HepG2 (cell line): ENCODE measurements at places on chromosomes 7 and 10.

DNA sequence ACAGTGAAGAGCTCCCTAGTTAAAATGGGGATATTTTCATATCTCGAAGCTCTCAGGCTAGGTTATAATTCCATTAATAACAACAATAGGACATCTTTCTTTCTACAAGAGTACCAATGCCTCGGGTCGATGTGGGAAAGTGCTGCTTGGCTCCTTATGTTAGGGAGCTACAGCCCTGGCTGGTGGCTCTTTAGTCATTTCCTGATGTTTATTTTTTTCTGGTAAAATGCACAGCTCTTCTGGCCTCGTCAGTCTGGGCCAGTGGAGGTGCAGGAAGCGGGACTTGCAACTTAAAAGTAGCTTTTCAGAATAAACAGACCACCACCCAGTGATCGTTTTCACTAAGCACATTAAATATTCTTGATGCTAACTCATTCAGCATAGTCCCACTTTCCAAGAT lies 58.3 kb downstream of the MKX start:
- DNase-seq = no peak

GRCh38 chr10:34179280-34179679 lies 635.8 kb downstream of the PARD3 start:
- no peak for DNase-seq

- no peak for DNase-seq
Observed at GRCh38 chr7:159096736-159097581, 47.7 kb downstream of the VIPR2 start.

GRCh38 chr10:46525177-46525823 lies 31.2 kb downstream of the GPRIN2 start:
- DNase-seq = no peak

DNA sequence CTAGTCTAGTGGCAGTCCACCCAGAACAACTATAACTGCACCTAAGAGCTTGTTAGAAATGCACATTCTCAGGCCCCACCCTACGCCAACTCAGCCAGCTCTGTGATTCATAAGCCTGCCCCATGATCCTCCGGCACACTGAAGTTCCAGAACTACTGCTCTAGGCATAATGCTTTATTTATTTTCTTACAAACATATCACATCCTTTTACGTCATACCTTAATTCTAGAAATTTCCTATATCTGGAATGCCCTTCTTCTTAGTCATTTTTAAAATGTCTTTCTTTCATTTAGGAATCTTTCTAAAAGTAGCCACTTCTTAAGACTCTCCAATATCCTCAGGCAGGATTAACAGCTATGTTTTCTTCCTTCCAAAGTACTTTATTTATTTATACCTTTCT lies 480.1 kb downstream of the INHBA start:
- DNase-seq = no peak

GRCh38 chr7:96962221-96962885 lies 43.0 kb upstream of the DLX6 start:
- no peak for DNase-seq

GRCh38 chr7:3495530-3495929 lies 194.5 kb downstream of the SDK1 start:
- DNase-seq = no peak

GRCh38 chr7:108016841-108017775 lies 14.1 kb upstream of the LAMB1 start:
- DNase-seq = peak; percentile 55

- DNase-seq = no peak
Observed at GRCh38 chr10:95815701-95816240, 59.8 kb downstream of the ENTPD1 start.

GRCh38 chr10:100912013-100912604 lies 654 bp upstream of the SLF2 start:
- no peak for DNase-seq

GRCh38 chr10:92011560-92012214 lies 88.1 kb downstream of the BTAF1 start:
- peak; percentile 12 for DNase-seq

DNA sequence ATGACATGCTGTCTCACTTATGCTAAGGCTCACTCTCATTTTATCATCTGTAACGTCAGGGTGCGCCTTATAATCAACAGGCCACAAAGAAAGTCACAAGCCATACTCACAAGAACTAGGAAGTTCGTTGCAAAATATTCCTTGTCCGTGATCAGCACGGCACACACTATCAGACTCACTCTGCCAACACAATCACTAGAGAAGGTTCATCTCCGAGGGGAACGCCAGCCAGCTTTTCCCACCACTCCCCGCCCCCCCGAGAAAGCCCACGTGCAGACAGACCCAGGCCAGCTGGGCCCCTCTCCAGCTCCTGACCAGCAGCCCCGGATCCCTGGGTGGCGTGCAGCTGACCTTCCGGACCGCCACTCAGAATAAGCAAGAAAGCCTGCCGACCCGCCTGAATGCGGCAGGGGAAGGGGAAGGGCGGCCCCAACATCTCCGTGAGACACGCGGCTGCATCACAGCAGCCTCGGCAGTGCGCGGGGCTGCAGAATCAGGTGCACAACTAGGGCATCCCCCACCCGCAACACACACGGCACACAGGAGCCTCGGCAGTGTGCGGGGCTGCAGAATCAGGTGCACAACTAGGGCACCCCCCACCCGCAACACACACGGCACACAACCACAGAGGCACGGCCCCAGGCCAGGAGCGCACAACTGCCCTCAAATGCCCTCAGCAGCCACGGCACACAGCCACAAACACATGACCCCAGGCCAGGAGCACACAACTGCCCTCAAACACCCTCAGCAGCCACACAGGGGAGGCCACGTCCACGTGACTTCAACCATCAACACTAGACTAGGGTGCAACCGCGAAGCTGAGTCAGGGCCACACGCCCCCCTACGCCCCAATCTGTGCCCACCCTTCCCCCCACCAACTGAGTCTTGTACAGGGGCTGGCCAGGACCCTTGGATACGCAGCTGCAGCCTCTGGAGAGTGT lies 2.5 kb upstream of the GPR146 start:
- no peak for DNase-seq

DNA sequence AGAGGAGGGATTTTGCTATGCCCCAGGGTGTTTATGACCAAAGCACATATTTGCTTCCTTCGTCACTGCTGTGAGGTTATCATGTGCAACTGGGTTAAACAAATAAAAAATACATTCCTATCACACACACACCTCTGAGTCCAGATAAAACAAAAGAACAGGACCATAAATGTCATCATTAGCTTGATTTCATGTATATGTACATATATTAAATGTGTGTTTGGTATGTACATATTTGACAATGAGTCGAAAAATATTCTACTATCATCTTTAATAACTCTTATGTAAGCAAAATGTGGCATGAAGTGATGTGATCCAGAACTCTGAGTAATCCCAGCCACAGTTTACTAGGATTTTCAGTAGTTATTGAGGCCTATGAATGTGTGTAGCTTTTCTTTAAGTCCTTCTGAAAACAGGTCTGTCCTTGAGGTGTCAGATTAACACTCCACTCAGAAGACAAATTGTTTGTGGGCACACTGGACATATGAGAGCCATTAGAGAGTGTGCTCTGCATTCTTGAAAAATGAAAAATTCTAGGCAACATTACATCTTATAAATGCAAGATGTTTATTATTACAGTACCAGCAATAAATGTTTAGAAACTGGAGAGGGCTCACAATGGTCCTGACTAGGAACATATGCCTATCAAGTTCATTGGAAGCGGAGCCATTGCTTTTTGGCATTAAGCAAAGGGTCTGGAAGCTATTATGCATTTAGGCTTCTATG lies 335.1 kb upstream of the SEMA3A start:
- DNase-seq = no peak

DNA sequence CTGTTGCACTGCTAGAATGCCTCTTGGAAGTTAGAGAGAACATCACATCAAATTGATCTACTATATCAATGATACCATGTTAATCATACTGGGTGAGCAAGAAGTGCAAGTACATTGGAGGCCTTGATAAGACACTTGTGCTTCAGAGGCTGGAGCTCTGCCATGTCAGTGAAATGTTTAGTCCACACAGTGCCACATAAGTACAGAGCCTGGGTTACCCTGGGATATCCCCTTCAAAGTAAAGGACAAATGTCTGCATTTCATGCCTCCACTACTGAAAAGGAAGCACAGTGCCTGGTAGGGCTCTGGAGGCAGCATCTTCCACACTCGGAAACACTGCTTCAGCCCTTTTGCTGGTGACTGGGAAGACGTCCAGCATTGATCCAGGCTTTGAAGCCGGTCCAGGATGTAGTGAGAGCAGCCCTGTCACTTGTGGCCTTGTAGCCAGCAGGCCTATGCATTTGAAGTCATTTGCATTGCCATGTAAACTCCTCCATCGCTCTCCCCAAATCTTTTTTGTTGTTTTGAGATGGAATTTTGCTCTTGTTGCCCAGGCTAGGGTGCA lies 15.7 kb upstream of the STN1 start:
- no peak for DNase-seq

- DNase-seq = no peak
Observed at GRCh38 chr10:68813559-68813958, 13.8 kb upstream of the STOX1 start.

DNA sequence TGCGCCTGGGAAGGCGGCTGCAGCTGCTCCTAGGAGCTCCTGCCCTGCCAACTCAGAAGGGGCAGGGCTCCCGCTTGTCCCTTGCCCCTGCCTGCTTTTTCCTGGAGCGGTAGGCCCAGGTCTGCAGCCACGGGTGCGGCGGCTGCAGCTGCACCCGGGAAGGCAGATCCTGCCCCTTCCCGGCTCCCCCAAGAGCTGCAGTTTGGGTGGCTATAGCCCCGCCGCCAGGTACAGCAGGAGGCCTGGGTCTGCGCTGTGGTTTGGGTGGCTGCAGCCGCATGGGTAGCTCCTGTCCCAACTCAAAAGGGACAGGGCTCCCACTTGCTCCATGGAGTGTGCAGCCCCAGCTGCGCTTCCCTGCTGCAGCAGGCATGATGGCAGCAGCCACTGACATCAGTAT lies 6.5 kb upstream of the AUTS2 start:
- no peak for DNase-seq

GRCh38 chr7:85972504-85973141 lies 671.1 kb upstream of the GRM3 start:
- no peak for DNase-seq

- no peak for DNase-seq
Observed at GRCh38 chr7:7920056-7920455, 48.5 kb upstream of the GLCCI1 start.

DNA sequence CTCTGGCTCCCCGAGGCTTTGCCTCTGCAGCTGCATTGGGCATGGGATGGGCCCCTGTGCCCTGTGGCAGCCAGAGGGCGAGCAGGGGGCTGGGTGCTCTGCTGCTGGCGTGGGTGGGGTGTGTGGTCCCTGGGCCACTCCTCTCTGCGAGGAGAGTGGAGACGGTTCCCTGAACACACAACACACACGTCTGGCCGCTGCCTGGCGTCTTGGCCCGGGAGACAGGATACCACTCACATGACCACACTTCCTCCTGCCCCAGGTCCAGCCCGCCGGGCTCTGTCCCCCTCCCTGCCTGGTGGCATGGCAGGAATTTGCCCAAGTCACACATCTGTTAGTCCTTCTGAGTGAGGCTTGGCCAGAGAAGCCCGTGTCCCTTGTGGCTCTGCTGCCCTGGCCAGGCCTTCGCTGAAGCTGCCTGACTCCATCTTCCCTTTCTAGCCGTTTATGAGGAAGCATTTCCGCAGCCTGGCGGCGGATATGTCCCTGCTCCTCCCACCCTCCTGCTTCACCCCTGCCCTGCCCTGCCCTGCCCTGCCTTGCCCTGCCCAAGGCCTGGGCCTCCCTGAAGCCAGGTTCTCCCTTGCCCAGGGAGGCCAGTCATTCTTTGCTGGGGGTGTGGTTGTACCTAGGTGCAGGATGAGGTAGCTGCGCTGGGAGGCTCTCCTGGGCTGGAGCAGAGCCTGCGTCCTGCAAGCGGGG lies 3.0 kb downstream of the BRI3 start:
- DNase-seq = peak; percentile 51

DNA sequence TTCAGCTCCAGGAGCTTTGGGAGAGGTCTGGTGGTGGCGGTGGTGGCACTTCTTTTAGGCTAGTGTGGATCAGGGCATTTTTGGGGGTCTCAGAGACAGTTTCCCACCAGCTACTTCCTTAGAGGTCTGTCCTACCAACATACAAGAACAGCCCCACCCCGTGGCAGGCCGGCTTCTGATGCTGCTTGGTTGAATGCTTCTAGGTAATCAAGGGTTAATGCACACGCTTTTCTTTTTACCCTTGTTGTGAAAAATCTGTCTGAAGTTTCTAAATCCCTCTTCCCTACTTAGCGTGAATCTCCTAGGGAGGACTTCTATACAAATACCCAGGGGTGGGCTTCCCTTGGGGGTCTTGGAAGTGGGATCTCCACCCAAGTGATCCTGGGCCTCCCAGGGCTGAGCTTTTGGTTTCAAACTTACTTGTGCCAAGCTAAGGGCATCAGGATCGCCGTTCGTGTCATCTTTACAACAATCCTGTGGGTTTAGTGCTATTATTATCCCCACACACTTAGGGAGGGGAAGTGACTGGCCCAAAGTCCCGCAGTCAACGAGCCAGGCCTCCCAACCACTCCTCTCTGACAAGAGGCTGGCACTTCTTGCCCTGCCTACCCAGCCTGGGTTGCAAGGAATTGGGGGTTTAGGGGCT lies 1.7 kb downstream of the SH2B2 start:
- no peak for DNase-seq

DNA sequence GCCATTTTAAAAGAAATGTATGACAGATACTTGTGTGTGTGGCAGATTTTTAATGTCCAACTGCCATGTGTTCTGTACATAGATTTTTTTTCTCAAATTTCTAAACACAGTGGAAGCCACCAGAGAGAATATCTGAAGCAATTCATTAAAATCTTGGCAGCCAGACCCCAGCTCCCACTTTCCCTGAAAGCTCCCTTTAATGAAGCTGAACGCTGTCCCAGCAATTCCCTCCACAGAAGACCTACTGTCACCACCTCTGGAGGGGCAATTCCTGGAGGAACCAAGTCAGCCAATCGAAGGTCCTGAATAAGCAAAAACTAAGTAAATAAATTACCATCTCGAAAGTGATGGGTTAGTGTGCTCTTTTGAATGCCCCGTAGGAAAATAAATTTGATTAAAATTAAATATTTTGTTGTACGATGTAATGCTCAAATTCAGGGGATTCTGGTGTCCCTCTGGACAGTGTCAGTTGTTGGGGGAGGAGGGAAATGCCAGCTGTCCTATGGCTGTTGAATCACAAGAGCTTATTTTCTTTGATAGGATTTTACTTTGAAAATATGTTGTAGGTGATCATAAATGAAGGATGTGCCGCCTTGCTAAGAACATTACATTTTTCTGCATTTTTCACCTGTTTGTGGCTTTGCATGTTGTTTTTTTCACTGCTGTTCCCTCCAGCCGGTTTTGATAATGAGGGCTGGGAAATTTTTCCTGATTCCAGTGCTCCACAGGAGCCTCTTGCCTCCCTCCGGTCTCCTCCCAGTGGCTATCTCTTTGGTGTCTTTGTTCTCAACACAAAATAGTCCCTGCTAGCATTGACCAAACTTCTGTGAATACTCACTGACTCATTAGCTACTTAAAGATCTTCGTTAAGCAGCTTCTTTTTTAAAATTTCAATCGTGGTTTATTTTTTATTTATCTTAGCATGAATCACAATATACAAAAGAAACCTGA lies 9.2 kb upstream of the GSAP start:
- DNase-seq = peak; percentile 68

GRCh38 chr7:128915271-128915819 lies 4.8 kb upstream of the KCP start:
- no peak for DNase-seq
